ENCODE measurements at places on chromosomes 4 and X.

DNA sequence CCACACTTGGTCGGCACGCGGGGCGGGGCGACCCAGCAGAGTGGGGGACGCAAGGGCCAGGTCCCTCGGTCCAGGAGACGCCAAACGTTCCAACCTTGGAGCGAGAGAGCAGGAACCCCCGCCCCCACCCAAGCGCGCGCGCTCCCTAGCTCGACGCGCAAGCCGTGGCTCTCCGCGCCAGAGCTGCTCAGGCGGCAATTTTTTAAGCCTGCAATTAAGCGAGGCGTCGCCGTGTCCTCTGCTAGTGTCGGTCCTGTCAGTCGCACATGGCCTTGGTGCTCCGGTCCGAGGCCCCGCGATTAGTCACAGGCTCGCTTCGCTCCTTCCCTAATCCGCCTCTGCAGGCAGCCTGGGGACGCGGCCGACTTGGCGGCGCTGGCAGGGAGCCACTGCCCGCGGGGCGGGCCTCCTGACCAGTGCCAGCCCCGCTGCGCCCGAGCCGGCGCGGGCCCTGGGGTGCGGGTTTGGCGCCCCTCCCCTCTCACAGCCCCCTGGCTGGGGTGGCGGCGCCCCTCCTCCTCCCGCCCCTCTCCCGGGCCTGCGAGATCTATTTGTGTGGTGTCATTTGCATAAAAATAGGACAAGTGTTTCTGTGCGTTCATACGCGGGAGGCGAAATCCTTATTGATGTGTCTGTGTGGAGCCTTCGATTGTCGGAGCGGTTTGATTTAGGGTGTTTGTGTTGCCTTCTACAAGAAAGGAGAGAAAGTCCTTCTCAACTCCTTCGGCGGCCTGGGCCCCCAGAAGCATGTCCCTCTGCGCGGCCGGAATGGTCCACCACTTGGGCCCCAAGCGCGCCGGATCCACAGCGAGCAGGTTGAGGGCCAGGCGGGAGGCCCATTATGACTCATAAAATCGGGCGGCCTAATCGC, 9.8 kb upstream of the BCOR start:
- DNase-seq = no peak

- DNase-seq = no peak
These were observed 3.1 kb upstream of the TSPAN5 start for GRCh38 chr4:98661371-98662054.

GRCh38 chr4:73067971-73068394, 1.5 kb downstream of the COX18 start:
- DNase-seq = peak; percentile 56

- no peak for DNase-seq
These were observed 127.1 kb downstream of the FBXO8 start for GRCh38 chr4:174156239-174156826.

GRCh38 chr4:185672618-185673017, 137.3 kb upstream of the PDLIM3 start:
- no peak for DNase-seq

DNA sequence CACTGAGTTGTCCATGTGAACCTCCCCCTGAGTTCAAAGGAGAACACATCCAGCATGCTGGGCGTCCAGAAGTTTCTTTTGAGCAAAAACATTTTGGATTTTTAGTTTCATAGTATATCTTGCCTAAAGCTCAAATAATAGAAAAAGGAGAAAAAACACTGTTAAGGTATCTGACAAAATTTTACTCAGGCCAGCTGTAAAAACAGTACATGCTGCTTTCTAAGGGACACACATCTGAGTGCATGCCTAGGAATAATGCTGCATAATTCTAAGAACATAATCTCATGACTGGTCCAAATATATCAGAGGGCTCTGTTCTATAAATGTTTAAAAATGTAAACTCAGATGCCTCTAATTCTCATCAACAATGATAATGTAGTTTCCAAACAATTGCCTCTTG, 561.3 kb upstream of the INTU start:
- DNase-seq = no peak

- no peak for DNase-seq
These were observed 28.8 kb downstream of the NKX6-1 start for GRCh38 chr4:84470204-84470785.

DNA sequence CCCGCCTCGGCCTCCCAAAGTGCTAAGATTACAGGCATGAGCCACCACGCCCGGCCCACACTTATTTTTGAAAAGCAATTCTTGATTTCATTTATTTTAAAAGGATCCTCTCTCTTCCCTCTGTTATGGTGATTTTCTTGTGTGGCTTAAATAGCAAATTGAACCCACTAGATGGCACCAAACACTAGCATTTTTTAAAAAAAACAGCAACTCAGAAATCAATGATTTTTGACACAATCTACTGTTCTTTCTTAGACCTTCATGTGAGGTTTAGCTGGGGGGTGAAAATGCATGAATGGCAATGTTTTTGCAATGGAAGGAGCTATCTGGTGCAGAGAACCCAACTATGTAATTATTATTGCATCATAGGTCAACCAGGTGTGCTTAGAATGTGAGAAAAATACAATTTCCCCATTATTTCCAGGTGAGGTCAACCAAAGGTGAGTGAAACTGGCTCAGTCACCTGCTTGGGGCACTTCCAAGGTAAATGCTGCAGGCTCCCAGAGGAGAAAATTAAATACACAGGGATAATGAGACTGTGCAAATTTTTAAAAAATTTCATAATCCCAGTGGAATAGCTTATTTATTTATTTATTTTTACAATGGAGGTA, 226.7 kb upstream of the PRKX start:
- no peak for DNase-seq

DNA sequence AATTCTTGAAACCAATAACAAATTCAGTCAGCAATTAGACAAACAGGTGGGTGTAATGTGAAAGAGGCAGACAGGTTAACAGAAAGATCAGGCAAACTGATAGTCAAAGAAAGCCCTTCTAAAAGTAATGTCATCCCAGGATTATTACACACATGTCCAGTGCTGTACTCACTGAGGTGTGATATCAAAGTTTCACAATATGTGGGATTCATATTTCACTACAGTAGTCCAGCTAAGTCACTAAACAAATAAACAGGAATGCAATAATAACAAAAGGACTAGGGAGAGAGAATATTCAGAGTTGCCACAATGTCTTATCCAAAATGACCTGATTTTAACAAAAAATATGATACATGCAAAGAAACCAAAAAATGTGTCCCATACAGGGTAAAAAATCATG, 787.5 kb downstream of the FSTL5 start:
- DNase-seq = no peak

- peak; percentile 57 for DNase-seq
These were observed 43.1 kb upstream of the LSM6 start for GRCh38 chr4:146132445-146132844.

GRCh38 chr4:36677112-36677511, 395.7 kb downstream of the DTHD1 start:
- no peak for DNase-seq

DNA sequence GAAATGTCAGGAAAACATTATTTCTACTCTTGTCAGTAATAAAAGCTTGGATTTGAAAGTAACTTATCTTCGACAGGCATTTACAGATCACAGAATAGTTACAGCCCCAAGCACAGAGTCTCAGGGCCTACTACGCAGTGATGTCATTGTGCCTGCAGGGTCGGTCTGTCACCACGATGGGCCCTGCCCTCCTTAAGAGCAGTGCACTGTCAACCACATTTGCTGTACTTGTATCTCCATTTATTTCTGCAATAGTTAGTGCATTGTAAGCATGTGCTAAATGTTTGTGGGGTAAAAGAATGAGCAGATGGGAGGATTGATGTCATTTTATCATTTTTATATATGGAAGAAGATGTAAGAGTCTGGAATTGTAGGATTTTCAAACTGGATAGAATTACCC, 13.6 kb upstream of the CCKAR start:
- DNase-seq = no peak

DNA sequence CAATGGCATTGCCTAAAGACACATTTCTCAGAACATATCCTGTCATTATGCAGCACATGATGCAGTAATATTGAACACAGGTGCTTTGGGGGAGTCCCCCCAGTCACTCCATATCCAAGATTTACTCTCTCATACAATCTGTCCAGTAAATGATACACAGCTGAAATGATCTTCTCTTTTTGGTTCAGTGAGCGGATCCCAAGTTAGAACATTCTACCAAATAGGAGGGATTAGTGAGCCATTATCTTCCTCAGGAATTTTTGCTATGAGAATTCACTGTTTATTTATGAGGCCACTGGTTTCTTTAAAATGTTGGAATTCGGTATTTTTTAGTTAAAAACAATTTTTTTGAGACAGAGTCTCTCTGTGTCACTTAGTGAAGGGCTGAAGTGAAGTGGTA, 96.5 kb downstream of the TRAPPC11 start:
- DNase-seq = no peak

DNA sequence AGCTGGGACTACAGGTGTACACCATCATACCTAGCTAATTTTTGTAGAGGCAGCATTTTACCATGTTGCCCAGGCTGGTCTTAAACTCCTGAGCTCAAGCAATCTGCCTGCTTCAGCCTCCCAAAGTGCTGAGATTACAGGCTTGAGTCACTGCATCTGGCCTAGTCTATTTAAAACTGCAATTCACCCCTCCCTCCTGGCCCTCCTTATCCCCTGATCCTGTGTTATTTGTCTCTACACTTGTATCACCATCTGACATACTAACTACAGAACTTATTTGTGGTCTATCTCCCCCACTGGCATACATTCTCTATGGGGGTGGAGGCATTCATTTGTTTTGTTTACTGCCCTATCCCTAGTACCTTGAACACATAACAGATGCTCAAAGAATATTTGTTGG, 23.7 kb downstream of the CC2D2A start:
- no peak for DNase-seq

DNA sequence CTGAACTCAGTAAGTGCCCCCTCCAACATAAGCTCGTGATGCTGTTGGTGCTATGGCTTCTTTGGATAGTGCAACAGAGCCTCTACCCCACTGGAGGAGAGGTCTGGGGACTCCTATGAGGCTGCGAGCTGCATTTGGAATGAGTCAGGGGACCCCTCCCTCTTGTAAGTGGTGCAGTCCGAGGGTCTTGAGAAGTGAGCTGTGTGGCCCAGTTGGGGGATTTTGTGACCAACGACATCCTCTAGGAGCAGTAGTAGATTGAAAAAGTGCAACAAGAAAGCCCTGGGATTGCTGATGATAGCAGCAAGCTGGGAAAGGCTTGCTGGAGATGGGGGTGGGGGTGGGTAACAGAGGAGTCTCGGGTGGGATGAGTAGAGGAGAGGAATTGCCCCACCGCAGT, 3.1 kb downstream of the FRMPD3 start:
- no peak for DNase-seq

GRCh38 chr4:13461191-13461905, 22.8 kb downstream of the RAB28 start:
- DNase-seq = no peak

- no peak for DNase-seq
These were observed 16.1 kb upstream of the AMBN start for GRCh38 chr4:70575964-70576363.

GRCh38 chr4:53924333-53925049, 139.9 kb downstream of the CHIC2 start:
- DNase-seq = no peak

DNA sequence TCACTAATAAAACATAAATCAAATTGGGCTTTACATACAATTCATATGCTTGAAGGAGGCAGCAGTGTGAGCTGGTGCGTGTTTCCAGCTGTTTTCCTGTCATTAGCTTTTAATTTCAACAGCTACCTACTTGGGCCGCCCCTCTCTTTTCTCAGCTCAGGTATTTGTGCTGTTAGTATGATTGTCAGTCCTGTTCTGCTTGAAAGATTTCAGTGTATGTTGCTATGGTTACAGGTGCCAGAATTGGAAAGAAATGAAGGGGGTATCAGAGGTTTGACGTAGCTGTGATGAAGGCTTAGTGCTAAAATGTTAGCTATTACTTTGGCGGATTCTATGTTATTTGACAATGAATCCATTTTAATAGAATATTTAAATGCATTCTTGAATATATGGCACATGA, 440.3 kb downstream of the ZIC3 start:
- no peak for DNase-seq

GRCh38 chrX:10110984-10111363, 45.8 kb upstream of the CLCN4 start:
- DNase-seq = peak; percentile 65

GRCh38 chrX:19212037-19212436, 89.8 kb upstream of the ADGRG2 start:
- no peak for DNase-seq

GRCh38 chrX:119756926-119757635, 1.3 kb upstream of the SOWAHD start:
- DNase-seq = no peak

- no peak for DNase-seq
These were observed 103.9 kb downstream of the GLUD2 start for GRCh38 chrX:121151293-121151692.

DNA sequence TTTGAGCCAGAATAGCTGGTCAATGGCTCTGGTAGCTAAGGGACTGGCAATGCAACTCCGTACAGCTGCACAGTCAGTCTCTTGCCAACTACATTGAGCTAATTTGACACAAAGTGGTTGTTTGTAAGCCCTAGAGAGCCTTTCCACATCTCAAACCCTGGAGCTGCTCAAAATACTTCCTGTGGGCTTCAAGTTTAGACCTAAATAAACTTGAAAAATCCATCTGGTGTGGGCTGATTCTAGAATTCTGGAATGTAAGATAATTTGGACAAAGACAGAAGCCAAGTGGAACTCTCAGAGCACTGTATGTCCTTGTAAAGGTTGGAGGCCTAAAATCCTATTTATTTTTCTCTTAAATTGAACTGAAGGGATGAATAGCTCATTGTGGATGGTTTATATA, 380.8 kb downstream of the SPRY1 start:
- no peak for DNase-seq

DNA sequence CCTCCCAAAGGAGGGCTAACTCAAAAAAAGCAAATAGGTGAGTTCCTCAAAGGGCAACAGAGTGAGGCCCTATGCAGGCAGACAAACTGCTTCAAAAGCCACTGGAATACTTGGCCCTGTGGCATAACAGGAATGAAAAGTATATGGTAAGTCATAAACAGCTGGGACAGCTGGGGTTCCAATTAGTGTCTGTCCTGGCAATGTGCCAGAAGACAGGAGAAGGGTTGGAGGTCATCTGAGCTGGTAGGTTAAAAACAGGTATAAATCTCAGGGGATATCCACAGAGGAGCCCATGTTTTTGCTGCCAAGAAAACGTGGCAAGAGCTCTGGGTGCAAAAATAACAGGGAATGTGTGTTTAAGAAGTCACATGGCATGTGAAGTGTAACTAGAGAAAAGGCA, 111.6 kb downstream of the APOOL start:
- DNase-seq = no peak

GRCh38 chrX:136767104-136767941, 13.4 kb downstream of the ARHGEF6 start:
- DNase-seq = peak; percentile 50

GRCh38 chr4:94856030-94856429, 98.3 kb downstream of the BMPR1B start:
- no peak for DNase-seq

- no peak for DNase-seq
These were observed 62.3 kb upstream of the SCRG1 start for GRCh38 chr4:173461170-173461569.

- DNase-seq = peak; percentile 54
These were observed 5.5 kb downstream of the TMEM131L start for GRCh38 chr4:153471698-153472093.

DNA sequence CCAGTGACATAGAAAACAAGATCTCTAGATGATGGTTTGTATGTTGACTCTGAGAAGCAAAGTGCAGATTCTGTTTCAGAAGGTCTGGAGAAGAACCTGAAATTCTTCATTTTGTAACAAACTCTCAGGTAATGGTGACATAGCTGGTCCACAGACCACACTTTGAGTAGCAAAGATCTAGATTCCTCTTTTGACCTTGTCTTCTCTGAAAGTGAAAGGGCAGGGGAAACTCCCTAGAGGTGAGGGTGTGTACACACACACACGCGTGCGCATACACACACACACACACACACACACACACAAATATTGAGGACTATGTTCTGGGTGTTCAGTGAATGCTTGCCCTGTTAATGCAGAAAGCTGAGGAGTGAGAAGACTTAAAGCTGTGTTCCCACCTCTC, 110.1 kb downstream of the NHSL2 start:
- no peak for DNase-seq

Measured in stimulated activated CD4-positive, alpha-beta T cell treated with anti-CD3 and anti-CD28 coated beads, Interleukin-2, amount 100 ng/mL, for 24 hours (primary cell).